ENCODE measurements at places on chromosomes 11 and 22. TPM values are rescaled to one million over a fixed set of nuclear protein-coding genes. Genes with fewer than 3 reads are reported as not detected.

- peak; percentile 56 for ATAC-seq
Observed at GRCh38 chr11:101582236-101582988, 1.4 kb downstream of the TRPC6 start.

GRCh38 chr11:33157103-33158027, 3.9 kb downstream of the CSTF3 start:
- no peak for ATAC-seq

DNA sequence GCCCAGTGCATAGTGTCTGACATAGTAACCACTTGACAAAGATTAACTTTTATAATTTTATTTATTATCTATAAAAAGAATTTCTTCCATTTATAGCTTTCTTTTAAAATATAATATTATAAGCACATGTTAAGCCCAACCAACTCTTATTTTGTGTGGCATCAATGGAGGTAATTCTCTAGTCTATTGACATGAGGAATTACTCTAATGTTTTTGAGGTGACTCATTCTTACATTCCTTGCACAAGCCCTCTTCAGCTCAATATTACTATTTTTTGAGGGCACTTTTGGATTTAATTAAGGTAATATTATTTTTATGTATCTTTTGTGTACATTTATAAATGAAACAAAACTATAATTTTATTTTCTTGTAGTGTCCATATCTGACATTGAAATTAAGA, 59.6 kb downstream of the AASDHPPT start:
- ATAC-seq: no peak

- ATAC-seq: no peak
Observed at GRCh38 chr11:76153571-76153923, 52.8 kb downstream of the WNT11 start.

DNA sequence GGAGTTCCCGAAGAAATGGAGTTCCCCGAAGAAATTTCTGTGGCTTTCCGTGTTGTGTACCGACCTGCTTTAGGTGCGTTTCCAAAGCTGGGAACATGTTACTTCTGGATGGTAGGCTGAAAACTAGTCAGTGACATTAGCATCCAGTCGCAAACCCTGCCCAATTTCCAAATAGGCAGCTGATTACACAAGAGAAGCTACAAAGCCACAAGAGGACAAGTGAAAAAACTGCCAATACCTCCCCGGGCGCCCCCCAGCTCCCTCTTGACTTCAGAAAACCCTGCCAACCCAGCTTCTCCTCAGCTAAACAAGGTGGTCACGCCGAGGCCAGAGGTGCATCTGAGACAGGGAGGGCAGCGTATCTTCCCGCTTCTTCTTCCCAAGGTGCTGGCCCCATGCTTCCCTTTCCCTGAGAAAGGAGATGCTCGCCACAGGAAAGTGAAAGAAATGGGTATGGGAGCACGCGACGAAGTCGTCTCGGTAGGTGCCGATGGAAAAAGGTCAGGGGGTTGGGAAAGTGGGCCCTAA, 551 bp downstream of the AGBL2 start:
- peak; percentile 41 for ATAC-seq

GRCh38 chr11:121435132-121435531, 17.0 kb upstream of the SORL1 start:
- ATAC-seq: no peak

DNA sequence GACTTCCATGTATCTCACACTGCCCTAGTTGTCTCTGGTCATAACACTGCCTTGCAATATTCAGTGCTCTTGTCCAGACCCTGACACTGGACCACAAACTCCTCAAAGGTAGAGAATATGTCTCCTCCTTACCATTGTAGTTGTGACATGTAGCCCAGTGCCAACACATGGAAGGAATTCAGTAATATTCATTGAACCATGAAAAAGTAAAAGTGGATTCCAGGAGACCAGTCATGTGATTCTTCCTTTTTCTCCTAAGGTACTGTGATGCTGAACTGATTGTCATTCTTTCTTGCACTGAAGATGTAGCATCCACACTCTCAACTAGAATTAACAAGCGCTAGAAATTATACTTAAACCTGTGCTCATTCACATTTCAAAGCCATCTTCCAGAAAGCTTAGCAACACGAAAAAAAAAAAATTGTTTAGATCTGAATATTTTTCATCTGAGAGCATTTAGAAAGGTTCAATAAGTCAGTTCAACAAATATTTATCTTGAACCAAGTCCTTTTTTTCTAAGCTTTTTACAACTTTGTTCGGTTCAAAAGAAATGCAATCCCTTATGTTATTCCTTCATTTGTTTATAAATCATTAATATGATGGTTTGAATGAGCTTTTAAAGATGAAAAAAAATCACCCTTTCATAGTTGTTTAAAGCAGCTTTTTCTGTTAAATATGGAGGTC, 224.7 kb upstream of the BLID start:
- ATAC-seq: no peak

DNA sequence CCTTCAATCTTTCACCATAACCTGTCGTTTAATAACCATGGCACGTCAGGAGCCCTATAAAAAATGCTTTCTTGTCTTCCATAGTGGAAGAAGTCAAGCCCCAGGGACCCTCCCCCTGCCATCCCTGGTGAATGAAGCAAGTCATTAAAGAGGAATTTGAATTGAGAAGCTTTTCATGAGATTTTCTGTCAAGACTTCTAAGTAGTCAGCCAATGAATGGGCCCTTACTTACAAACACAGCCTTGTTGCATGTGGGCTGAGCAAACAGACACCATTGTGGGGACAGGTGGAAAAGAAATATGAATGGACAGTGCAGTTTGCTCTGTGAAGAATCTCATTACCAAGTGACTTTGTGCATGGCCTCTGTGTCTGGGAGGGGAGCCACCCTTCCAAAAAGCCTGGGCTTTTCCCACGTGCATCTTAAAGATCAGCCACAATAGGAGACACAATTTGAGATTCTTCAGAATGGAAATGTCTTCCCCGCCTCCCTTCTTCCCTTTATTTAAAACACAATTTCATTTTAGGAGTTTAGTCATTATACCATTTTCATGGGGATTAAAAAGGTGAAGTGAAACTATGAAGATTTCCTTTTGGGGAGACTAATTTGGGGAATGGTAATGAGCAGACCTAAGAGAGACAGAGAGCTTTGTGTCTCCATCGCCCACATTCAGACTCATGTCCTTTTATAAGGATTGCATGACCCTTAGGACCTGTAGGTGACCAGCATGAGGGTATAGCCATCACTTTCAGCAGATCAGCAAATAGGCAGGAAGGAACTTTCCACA, 152.0 kb downstream of the LRRC4C start:
- peak; percentile 97 for ATAC-seq

DNA sequence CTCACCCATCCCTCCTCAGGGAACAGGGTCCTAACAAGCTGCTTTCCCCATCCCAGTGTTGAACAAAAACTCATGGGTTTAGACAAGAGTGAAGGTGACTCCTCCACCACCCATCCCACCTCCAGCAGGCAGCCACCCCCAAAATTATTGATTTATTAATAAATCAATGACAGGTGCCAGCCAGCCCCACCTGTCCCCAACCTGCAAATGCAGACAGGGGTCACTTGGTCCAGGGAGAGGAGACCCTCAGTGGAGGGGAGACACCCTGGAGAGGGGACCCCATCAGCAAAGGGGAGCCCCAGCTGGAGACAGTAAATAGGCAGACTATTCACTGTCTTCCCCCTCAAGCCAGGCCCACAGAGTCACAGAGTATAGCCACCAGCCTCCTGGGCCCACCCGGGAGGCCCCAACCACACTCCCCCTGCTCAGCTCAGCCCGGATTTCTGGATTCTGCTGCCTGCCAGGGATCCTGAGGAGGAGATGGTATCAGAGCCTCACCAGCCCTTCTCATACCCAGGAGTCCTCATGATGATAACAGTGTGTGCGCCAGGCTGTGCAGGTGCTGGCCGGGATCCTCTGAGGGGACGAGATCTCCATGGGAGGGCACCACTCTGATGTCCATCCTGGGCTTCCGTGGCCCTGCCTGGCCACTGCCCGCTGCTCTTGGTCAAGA, 8.8 kb upstream of the CD81 start:
- ATAC-seq: no peak

DNA sequence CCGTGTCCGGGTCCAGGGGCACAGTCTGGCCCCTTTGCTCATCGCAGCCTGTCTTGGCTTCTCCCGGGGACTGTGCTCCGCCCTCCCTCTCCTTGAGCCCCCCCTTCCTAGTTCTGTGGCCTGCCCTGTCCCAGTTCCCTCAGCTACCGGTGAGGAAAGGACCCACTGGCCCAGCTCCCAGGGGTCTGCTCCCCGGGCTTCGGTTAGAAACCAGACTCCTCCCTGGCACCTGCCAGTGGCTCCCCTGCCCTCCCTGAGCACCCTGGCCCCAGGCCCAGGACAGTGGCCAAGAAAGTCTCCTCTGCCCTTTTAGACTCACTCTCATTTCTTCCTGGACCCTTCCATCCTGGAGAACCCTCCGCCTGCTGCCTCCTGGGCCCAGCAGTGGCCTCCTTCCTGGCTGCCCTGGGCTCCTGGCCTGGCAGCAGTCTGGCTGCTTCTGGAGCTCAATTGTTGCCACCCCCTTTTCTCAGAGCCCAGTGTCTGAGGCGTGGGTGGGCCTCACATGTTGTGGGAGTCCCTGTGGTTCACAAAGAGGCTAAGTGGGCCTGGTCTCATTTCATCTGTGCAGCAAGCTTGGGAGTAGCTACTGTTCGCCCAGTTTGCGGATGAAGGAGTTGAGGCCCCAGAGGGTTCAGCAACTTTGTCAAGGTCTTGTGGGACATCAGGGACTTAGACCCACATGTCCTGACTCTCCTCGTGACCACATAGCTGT, 12.6 kb downstream of the PRDM11 start:
- ATAC-seq: peak; percentile 2

DNA sequence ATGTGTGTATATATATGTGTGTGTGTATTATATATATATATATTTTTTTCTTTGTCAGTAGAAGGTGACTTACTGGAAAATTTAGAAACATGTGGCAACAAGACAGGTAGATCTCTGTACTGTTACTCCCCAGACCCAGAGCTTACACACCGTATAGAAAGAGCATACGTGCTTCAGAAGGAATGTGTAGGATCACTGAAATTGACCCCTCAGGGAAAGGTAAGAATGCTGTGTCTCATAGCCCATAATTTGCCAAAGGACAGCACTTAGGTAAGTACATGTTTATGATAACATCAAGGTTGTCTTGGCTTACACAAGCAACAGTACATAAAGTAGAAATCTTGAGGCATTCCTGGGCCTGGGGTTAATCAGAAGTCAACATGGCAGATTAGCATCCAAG, 54.2 kb upstream of the PDE3B start:
- no peak for ATAC-seq

GRCh38 chr22:37301144-37301830, 19.0 kb downstream of the CYTH4 start:
- ATAC-seq: no peak

- no peak for ATAC-seq
Observed at GRCh38 chr11:16773981-16774935, 35.8 kb downstream of the C11orf58 start.

- no peak for ATAC-seq
Observed at GRCh38 chr11:131288521-131289091, 81.8 kb upstream of the NTM start.

DNA sequence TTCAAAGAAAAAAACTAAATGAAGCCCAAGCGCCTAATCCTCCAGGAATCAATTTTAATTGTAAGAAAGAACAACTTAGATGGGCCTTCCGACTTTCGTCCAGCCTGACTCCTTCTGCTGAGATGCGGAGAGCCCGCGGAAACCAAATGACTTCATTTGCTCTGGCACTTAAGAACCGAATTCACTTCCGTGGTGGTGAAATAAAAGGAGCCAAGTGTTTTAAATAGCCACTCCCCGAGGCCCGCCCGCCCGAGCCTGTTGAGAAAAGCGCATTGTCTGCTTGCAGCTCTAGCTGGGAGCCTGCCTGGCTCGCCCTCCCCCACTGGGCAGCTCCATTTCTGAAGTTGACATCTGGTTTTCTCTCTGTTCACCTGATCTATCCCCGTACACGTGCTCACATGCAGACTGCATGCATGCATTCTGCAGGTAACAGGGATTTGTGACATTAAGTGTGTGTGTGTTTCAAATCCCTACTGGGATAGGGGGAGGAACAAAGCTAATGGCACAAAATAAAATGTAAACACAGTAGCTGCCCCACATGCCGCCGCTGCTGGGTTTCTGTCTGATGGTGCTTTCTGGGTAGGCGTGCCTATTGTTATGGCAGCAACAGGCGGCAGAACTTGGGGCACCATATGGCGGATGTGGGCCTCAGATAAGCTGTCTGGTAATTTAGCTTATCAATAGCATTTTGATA, 6.2 kb downstream of the TEAD1 start:
- peak; percentile 90 for ATAC-seq

DNA sequence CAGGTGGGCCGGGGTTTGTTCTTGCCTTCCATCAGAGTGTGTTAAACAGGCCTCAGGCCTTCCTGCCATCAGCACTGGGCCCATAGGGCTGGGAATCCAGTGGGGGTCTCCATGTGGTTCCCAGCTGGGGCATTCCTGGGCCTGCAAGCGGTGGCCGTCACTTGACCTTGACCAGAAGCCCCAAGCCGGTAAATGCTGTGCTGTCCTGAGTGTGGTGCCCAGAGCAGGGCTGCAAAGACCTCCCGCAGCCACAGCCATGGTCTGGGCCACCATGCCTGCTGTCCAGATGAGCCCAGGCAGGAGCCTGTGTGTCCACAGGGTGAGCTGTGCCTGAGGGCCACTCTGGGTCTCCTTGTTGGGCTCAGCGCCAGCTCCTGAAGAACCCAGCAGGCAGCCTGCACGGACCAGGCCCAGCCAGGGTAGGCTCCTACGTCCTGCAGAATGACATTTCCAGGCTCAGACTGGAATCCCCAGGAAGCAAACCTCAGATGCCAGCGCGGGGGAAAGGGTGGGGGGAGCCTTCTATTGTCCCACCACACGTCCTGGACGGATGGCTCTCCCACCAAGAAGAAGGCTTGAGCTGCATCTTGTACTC, 117.3 kb downstream of the KCNQ1OT1 start:
- ATAC-seq: no peak

- peak; percentile 91 for ATAC-seq
Observed at GRCh38 chr11:116073854-116074837, 569.9 kb upstream of the CADM1 start.

DNA sequence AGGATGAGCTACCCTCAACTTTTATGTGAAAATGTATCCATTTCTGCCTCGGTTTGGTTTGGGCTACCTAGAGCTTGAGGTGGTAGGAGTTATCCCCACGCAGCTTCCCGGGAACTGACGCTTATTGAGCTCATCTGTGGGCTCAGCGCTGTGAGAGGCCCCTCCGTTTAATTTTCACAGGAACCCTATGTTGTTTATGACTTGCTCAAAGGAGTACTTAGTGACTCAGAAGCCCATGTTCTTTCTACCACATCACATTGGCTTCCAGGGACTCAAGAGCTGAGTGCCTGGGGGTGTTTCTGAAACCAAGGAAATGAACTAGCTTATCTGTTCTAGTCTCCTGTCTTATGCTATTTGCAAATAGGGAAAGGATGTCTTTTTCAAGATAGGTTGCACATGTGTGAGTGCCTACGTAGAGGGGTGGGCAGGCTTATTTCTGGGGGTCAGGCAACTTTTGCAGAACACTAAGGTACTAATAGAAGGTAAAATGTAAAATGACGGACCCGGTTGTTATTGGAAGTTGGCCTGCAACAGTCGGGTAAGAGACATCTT, 40.5 kb downstream of the MICAL2 start:
- no peak for ATAC-seq

UBE2L6 gene
- total RNA-seq: 45.1 TPM

KCNE3 gene
- total RNA-seq: 0.30 TPM

MMP3 gene
- total RNA-seq: not detected

SLC5A1 gene
- 0.05 TPM for total RNA-seq

Data from motor neuron (in vitro differentiated cells).